ENCODE measurements at places on chromosomes 12 and 14. TPM values are rescaled to one million over a fixed set of nuclear protein-coding genes. Genes with fewer than 3 reads are reported as not detected.

DNA sequence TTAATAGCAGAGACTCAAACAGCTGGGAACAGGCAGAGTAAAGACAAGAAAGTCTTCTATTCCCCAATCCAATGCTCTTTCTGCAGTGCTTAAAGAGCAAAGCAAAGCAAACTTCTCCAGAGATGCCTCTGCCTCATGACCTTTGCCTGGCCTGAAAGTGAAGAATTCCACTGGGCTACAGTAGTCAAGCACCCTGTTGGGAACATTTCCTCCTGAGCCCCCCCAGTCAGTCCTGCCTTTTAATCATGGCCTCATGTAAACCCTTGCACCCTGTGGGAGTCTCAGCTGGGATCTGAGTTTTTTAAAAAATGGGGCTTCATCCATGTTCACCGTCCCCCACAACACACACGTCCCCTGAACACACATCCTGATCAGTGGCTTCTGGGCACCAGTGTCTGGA, 62.7 kb upstream of the TSPAN11 start:
- no peak for DNase-seq

GRCh38 chr14:101313268-101313667, 248.0 kb upstream of the DIO3 start:
- DNase-seq = no peak

- DNase-seq = peak; percentile 62
These were observed 12.9 kb upstream of the TUBA1A start for GRCh38 chr12:49201595-49202295.

GRCh38 chr12:110100315-110100970, 23.7 kb upstream of the IFT81 start:
- peak; percentile 71 for DNase-seq

The ACSM4 gene
- total RNA-seq = not detected

The ASIC1 gene
- 14.3 TPM for total RNA-seq

GRCh38 chr12:13161172-13161571, 35.4 kb upstream of the EMP1 start:
- no peak for DNase-seq

DNA sequence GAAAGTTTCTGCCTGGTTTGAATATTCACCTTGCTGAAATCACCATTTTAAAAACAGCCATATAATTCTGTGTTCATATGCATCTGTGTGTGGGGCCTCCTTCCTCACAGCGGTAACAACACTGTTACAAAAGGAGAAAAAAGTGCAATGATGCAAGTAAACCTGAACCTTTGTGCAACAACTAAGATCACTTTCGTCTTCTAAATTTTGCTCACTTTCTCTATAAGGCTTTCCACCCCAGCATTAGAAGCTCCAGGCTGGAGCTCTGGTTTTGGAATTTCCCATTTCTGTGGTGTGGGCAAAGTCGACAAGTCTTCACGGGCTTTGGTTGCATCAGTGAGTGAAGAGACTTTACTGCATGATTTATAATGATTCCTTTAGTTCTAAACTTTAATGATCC, 18.4 kb downstream of the FGD6 start:
- no peak for DNase-seq

DNA sequence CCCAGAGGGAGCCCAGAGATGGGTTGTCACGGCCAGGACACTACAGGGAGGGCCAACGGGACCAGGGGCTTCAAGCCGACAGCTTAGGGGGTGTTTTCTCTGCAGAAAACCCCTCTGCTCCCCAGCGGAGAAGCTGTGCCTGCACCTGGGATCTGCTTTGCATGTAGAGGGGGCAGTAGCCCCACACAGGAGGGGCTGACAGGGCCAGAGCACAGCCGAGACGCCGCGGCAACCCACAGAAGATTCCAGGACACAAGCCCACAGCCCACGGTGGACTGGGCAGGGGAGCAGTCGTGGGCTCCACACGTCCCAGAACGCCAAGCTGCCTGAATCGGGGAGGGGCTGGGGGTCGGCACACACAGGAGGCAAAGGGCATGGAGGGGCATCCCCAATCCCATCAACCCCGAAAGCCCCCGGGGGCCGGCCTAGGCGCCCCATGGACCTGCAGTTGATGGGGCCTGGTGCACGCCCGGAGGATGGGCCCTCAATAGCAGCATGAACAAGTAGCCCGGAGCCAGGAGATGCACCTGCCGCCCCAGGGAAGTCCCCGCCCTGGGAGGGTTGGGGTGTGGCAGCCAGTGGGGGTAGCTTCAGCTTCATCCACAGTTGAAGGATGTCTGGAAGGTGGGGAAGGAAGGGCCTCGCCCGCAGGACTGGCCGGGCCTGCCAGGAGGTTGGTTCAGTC, 30.5 kb upstream of the TMEM179 start:
- DNase-seq = no peak

The TMEM179 gene
- total RNA-seq = 20.5 TPM

- DNase-seq = no peak
These were observed 238.8 kb downstream of the DACT1 start for GRCh38 chr14:58876608-58877007.

DNA sequence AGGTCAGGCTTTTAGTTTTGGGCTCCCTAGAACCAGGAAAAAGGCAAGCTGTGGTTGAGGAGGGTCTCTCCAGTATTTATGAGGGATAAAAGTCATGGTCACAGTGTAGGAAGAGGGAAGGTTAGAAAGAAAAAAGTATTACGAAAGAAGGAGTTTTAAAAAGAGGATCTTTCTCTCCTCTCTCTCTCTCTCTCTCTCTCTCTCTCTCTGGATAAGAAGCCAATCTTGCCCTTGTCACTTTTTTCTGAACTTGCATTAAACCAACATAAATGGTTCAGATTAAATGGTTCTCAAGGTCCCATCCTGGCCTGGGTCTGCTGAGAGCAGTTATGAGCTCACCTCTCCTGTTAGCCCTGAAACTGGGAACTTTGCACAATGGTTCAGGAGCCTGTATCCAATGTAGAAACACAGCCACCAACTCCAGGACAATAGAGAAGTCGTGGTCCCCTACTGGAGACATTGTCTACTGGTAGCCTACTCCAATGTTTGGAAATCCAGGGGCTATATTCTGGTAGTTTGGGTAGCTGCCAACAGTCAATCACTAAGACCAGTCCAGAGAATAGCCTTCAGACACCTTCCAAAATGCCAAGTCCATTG, 131.9 kb downstream of the DAD1 start:
- DNase-seq = no peak

The PLEKHH1 gene
- total RNA-seq = 30.3 TPM

DNA sequence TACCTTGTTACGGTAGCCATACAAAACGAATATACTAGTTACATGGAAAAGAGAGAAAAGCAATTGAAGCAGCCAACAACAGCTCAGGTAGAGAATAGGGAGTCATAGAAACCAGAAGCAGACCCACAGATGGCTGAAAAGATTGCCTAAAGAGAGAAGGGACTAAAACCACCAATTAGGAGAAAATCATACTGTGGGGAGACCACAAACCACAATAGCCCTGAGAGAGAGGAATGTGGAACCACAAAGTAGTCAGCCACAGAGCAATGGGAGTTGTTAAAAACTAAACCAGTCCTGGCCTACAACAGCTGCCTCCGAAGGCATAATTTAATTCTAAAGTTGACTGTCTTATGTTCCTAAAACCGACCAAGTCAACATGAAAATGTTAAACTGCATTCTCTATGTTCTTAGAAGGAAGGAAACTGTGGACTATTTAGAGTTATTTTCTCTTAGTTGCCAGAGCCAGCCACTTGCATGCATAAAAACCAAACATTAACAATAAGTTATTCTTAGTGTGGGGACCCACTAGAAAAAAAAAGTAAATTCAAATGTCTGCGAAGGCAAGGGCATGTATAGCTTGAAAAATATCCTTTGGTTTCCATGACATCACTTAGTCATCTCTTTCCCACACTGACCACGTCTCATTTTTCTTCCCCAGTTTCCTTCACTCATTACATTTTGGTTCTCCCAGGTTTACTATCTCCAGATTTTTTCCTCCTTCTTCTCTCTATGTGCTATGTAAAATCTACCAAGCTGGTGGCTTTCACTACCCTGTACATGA, 398.1 kb downstream of the NOVA1 start:
- no peak for DNase-seq

The ZDHHC22 gene
- total RNA-seq = 5.6 TPM

DNA sequence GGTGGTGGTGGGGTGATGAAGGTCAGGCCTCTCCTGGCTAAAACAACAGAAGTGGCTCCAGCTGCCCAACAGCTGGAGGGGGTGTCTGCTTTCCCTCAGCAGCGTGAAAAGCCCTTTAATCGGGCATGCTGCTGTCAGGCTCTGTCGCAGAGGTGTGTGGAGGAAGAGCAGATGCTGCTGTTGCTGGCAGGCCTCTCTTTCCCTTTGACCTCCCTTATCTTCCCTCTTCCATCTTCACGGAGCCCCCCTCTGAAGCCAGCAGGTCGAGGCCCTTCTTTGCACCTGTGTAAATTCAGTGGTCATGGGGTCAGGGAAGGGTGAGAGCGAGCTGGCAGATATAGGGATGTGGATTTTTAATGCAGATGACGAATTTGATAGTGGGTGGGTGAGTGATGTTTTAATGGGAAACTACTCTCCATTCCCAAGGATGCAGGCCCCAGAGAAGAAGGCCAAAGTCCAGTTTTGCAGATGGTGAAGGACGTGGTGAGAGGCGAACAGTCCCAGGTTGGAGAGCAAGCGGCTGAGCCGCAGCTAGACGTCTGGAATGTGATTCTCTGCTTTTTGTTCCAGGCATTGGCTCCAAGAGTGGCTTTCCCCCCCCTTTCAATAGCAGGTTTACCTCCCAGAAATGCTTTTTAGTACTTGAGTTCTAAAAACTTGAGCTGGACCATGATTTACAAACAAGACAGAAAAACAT, 64.0 kb downstream of the SMOC1 start:
- DNase-seq = no peak

The NINJ2 gene
- 5.4 TPM for total RNA-seq

DNA sequence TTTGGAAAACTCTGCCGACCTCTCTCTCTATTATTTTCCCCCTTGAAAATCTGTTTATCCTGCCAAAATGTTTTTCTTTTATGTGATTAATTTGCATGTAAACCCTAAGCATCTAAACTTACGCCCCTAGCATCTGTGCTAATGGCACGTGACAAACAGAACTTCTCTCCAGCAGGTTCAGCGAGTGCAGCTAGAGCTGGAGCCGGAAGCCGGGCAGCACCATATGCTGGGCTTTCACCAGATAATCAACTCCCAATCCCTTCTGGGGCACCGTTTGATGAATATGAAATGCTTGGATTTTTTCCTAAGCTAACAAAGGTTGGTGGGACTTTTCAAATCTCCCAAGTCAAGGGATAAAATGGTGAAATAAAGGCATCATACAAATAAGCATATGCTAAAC, 667.5 kb upstream of the TMEM132C start:
- DNase-seq = no peak

DNA sequence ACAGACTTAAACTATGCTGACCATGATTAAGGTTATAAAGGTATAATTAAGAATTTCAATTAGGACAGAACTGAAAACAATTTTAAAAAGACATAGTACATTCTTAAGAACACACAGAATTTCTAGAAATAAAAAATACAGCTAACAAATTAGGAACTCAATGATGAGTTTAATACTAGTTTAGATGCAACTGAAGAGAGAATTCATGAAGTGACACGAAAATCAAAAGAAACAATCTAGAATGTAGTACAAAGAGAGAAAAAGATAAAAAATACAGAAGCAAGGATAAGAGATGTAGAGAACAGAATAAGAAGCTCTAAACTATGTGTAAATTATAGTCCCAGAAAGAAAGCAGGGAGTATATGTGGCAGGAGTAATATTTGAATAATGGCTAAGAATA, 187.8 kb upstream of the KRR1 start:
- DNase-seq = no peak

- peak; percentile 24 for DNase-seq
These were observed 210.7 kb upstream of the TMEM132C start for GRCh38 chr12:128056136-128056801.

GRCh38 chr12:15520083-15520482, 197.8 kb downstream of the PTPRO start:
- peak; percentile 22 for DNase-seq

DNA sequence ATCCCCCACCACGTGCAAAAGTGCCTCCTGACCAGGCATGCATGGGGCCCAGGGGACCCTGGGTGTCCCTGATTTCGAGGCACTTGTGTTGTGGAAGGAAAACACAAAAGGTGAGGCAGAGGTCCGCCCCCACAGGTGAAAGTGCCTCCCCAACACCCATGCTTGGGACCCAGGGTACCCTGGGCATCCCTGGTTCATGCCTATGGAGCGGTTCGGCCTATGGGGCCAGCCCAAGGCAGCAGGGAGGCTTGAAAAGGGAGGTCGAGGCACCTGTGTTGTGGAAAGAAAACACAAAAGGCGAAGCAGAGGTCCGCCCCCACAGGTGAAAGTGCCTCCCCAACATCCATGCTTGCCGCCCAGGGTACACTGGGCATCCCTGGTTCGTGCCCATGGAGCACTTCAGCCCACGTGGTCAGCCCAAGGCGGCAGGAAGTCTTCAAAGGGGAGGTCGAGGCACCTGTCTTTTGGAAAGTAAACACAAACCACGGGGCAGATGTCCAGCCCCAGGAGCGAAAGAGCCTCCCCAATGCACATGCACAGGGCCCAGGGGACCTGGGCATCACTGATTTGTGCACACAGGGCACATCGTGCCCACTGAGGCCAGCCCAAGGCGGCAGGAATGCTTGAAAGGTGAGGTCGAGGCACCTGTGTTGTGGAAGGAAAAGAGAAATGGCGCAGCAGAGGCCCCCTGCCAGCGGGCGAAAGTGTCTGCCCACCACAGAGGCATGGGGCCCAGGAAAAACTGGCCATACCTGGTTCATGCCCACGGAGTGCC, 375.5 kb downstream of the ALG10 start:
- DNase-seq = no peak

The DTD2 gene
- total RNA-seq = 62.5 TPM

DNA sequence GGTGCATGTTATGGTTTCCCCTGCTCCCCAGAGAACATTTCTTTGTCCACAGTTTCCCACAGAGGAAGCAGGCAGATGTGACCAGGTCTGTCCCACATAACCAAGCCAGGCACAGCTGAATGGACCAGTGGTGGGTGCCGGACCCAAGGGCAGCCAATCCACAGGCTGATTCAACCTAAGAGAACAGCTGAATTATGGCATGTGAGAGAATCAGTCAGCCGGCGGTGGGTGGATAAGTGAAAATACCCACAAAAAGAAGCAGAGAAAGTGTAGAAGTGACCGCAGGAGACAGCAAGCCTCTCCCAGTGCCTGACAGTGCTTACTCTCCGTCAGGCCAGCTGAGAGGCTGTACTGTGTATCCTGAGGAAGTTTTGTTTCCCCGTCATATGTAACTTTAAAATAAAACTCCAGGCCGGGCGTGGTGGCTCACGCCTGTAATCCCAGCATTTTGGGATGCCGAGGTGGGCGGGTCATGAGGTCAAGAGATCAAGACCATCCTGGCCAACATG, 14.9 kb downstream of the GPRC5D start:
- no peak for DNase-seq

Data from spinal cord (tissue), 10 donors.